ENCODE measurements at places on chromosomes 2 and 18. TPM values are rescaled to one million over a fixed set of nuclear protein-coding genes. Genes with fewer than 3 reads are reported as not detected.

PRSS56 gene
- total RNA-seq: not detected

- peak; percentile 5 for DNase-seq
Measured at GRCh38 chr18:57523171-57523956, 63.1 kb downstream of the FECH start.

- DNase-seq: no peak
Measured at GRCh38 chr2:55159037-55159651, 72.9 kb downstream of the CLHC1 start.

ESPNL gene
- 0.16 TPM for total RNA-seq

TNFAIP6 gene
- total RNA-seq: not detected

GRCh38 chr2:5367321-5367720, 324.9 kb upstream of the SOX11 start:
- no peak for DNase-seq

SCN3A gene
- total RNA-seq: 0.30 TPM

CREG2 gene
- not detected for total RNA-seq

GRCh38 chr2:86335865-86336674, 1.4 kb downstream of the REEP1 start:
- no peak for DNase-seq

GRCh38 chr18:77632758-77633157, 383.1 kb downstream of the GALR1 start:
- DNase-seq: no peak

GRCh38 chr2:201448701-201449100, 2.6 kb downstream of the TRAK2 start:
- DNase-seq: peak; percentile 42

- DNase-seq: no peak
Measured at GRCh38 chr2:205802065-205802464, 119.8 kb downstream of the NRP2 start.

SPATA3 gene
- total RNA-seq: 1.1 TPM

GRCh38 chr2:33277002-33277426, 199.4 kb upstream of the RASGRP3 start:
- no peak for DNase-seq

CDCA7 gene
- 80.4 TPM for total RNA-seq

DNA sequence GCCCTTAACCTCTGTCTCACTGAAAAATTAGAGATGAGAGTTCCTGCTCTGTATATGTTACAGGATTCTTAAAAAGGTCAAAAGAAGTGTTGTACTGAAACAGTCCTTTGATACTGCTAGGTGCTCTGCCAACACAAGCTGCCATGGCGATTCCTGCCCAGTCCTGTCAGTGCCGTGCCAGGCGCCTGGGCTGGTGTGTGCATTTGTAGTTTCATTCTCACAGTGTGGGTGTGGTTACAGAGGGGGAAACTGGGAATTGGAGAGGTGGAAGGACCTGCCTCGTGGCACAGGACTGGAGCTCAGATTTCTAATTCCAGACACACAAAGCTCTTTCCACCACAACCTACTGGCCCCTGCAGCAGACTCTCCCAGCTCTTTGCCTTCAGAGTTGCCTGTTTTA, 122.3 kb upstream of the RAB6C start:
- no peak for DNase-seq

HOXD11 gene
- not detected for total RNA-seq

DNA sequence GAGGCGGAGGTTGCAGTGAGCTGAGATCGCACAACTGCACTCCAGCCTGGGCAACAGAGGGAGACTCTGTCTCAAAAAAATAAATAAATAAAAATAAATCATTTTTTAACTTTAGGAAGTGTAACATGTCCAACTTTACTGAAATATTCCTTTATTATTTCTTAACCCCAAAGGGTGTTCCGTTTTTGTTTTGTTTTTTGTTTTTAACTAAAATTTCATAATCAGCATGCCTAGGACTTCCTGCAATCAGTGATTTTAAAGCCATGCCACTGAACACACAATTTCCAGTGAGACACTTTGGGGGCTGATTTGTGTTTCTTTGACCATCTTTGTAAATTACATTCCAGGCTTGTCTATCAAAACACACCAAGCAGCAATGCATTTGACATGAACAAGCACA, 7.1 kb downstream of the CATIP start:
- DNase-seq: no peak

DNA sequence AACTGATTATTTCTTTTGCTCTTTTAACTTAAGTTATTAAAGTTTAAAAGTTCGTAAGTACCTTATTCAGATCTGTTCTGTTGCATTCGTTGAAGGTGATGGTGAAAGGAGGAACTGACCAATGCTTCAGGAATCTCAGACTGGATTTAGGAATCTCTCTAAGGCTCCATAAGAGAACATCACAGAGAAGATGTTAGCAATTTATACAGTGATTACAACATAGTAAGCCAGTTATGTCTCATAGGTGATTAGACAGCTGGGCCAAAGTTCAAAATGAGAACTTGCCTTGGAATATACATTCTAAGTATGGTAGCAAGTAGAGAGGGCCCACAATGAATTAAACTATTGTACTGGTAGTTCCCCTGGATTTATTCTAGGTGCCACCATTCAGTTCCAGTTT, 3.2 kb downstream of the MARS2 start:
- no peak for DNase-seq

- no peak for DNase-seq
Measured at GRCh38 chr2:145305889-145306288, 786.0 kb upstream of the ZEB2 start.

- no peak for DNase-seq
Measured at GRCh38 chr18:2538844-2539243, 32.5 kb downstream of the METTL4 start.

ACMSD gene
- total RNA-seq: not detected

DNA sequence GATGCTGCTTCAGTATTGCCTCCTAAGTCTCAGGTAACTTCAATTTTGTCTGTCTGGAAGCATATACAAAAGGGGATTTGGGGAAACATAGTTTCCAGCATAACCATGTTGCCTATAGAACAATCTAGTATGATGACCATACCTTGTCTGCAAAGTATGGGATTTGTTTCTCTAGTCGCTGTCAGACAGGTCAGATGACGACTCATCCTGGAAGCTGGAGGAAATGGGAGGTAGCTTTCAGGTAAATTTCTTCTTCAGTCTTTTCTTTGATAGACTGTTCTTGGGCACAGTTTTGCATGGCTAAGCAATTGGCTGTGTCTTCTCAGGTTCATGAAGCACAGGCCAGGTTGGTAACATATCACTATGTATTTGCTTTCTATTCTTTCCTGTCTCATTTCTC, 2.8 kb upstream of the OSBPL6 start:
- DNase-seq: no peak

DNA sequence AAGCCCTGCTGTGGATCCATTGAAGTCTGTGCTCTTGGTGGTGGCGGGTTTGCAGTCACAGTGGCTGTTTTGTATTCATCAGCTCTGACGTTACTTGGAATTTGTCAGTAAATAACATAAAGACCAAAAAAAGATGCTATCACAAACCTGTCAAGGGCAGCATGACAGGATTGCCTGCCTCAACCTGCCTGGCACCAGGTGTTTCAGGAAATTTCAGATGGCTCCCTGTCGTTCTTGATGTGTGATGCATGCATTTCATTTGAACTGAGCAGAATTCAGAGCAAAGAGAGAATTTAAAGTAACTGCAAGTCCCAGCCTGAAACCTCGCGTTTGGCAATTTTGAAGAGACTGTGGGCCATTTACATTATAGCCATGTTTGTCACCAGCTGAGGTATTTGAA, 50.3 kb upstream of the EPC2 start:
- no peak for DNase-seq

- no peak for DNase-seq
Measured at GRCh38 chr18:73279498-73279897, 411.7 kb upstream of the NETO1 start.

LHCGR gene
- total RNA-seq: not detected

LOXHD1 gene
- 0.07 TPM for total RNA-seq

DNA sequence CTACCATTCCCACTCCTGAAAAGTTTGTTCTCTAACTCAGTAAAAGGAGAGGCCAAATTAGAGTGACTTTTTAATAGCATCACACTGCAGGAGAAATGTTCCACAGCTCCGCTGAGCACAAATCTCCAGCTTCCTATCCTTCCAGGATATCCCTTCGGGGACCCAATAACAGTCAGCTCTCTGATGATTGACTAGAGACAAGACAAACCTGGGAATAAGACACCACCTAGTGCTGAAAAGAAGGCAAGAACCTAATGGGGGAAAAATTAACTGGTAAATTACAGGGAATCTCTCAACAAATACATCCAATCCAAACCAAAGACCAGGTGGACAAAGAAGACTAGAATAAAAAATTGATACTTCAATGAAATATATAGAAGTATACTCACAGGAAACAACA, 977.1 kb upstream of the SOX11 start:
- DNase-seq: no peak

GRCh38 chr2:168114040-168114439, 133.4 kb downstream of the STK39 start:
- DNase-seq: no peak

DNA sequence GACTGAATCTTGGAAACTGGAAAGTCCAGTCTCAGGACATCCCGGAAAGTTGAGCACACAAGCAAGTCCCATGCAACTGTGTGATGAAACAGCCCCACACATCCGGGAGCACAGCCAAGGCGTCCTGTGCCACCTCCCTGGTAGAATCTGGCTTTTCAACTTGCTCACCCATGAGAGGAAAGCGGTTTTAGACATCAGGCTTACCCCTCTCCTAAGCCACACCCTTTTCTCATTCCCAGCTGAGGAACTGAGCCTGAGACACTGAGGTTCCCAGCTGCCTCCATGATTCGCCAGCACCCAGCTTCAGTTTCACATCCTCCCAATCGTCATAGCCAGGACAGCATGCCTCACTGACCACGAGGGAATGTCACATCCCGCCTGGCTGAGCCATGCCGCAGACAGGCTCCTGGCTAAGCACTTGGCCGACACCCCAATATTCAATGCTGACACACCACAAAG, 60.3 kb downstream of the STEAP3 start:
- no peak for DNase-seq

- no peak for DNase-seq
Measured at GRCh38 chr2:67437114-67437513, 40.0 kb downstream of the ETAA1 start.

DNA sequence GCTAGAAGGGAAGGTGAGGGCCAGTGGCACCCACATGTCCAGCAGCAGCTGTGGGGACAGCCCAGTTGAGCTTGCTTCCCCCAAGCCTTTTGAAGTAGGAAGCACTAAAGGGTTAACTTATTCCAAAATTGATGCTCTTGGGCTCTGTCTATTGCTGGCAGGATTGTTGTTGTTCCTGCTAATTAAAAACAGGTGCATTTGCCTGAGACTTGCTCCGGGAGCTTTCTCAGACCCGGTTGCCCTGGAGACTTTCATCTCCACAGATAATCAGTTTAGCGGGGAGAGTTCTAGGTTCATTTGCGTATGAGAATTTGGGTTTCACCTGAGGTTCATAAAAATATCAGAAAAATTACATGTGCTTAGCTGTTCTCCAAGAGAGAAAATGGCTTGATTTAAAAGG, 277.3 kb downstream of the LRATD1 start:
- DNase-seq: no peak

SLC8A1 gene
- 2.3 TPM for total RNA-seq

- peak; percentile 17 for DNase-seq
Measured at GRCh38 chr2:222052934-222053367, 245.8 kb downstream of the PAX3 start.

DNA sequence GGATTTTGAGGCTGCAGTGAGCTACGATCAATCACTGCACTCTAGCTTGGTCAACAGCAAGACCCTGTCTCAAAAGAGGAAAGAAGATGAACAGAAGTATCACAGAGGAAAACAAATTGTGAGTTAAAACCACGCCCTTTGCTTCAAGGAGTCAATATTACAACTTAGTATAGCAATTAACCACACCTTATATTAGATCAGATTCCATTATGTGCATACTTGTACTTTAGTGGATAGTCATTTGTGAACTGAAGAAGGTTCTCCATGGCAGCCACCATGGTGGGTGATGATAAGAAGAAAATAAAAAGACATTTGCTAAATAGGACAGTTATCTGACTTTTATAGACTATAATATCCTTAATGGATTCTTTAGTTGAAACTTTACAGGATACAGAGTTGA, 72.3 kb upstream of the EFEMP1 start:
- no peak for DNase-seq

ACADL gene
- not detected for total RNA-seq

GRCh38 chr2:131077966-131078365, 15.3 kb downstream of the FAM168B start:
- no peak for DNase-seq

- DNase-seq: no peak
Measured at GRCh38 chr2:55111570-55112228, 61.4 kb upstream of the RTN4 start.

Data from activated CD4-positive, alpha-beta T cell treated with anti-CD3 and anti-CD28 coated beads for 36 hours (primary cell).